ENCODE measurements at places on chromosomes 12 and 14. TPM values are rescaled to one million over a fixed set of nuclear protein-coding genes. Genes with fewer than 3 reads are reported as not detected.

Gene TEDC1
- total RNA-seq: 67.1 TPM

Gene DNAJC22
- total RNA-seq: 3.2 TPM

Gene DPPA3
- total RNA-seq: not detected

Gene HOXC11
- 2.3 TPM for total RNA-seq

Gene ERP27
- total RNA-seq: not detected

Gene KCNC2
- total RNA-seq: not detected

Gene FERMT2
- total RNA-seq: 310 TPM

Gene A2ML1
- total RNA-seq: not detected

Gene BEGAIN
- total RNA-seq: 1.3 TPM

Measured in G401 (cell line).